ENCODE measurements at places on chromosomes 12 and 14.

GRCh38 chr14:75289840-75290388, 11.3 kb downstream of the FOS start:
- DNase-seq, result no peak

DNA sequence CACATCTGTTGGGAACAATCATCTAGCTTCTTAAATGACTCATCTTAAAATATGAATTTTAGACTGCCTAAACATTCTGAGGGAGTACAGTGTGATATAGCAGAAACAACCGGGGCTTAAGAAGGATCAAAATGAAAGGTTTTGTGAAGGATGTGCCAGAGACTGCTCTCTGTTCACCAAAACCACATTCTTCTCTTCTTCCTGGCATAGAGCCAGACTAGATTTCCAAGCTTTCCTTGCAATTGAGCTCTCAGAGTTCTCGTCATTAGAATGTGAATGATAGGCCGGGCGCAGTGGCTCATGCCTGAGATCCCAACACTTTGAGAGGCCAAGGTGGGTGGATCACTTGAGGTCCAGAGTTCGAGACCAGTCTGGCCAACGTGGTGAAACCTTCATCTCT, 94.5 kb downstream of the LRRIQ1 start:
- DNase-seq, result peak; percentile 9

DNA sequence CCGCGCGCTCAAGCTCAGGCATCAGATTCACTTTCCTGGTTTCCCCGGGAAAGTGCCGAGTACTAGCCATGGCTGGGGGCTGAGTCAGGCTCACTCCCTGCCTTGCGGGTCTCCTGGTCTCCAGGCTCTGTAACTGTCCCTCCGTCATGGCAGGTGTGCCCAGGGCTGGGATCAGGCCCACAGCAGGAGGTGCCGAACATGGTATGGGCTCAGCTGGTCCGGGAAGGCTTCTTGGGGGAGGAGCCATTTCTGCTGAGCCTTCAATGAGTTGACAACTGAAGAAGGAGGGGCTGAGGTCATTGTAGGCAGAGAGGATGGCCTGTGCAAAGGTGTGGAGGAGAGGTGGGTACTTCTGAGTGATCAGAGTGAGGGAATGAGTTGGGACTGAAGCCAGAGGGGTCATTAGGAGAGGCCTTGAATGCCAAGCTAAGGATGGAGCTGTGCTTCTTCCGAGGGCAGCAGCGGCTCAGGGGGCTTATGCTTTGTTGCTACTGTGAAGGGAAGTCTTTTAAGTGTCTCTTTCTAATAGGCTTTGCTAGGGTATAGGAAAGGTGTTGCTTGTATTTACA, 769 bp downstream of the EXOC3L4 start:
- DNase-seq, result no peak

DNA sequence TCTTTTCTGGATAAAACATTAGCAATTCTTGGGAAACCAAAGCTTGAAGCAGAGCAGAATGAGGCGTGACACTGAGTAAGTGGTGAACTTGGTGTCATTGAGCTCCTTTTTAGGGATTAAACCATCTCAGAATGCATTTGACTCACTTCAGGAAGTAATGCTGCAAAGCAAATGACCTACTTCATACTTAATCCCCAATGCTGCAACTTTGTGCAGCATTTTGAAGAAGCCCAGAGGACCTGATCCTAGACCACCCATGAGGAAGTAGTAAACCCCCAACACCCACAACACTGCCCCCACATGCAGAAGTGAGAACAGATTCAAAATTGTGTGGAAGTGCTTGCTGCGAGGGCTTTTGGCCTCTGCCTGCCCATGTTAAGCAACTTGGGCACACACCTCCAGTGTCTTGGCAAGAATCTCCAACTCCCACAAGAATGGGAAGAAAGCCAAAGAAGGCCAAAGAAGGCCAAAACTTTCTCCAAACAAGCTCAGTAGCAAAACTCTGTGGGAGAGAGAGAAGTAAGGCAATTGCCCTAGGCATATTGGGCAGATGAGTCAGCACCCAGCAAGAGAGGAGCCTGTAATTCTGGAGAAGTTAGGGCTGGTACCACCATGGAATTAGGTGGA, 69.2 kb upstream of the ETV6 start:
- no peak for DNase-seq

DNA sequence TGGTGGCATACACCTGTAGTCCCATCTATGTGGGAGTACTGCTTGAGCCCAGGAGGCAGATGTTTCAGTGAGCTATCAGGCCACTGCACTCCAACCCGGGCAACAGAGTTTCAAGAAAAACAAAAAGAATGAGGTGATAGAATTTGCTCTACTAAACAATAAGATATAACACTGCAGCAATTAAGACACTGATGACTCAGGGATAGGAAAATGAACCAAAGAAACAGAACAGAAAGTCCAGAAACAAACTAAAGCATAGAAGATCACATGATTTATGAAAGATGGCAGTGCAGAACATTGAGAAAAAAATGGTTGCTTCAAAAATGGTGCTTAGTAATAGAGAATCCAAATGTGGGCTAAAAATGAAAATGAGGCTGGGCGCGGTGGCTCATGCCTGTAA, 65.2 kb upstream of the AP4S1 start:
- DNase-seq, result no peak

DNA sequence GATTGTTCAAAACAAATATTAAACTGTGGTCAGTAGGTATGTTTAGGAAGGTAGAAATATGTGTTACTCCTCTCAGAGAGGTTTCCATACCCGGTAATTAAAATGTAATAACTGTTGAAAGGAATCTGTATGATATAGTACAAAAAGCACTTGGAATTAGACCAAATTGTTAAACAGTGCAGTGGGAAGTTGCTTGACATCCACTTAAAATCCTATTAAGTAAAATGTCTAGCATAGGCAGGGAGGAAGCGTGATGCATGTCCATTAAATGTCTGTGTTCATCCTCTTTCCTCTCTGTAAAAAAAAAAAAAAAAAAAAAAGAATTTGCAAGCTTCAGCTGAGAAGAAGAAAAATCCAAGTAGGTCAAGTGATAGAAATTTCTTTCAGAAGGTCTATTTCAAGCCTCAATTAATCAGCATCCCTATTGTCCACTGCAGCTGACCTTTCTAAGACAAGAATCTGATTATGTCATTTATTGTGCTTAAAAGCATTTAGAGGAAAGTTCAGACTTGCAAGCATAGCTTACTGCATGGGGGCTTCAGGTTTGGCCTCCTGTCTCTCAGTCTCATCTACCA, 265.6 kb upstream of the RGS6 start:
- DNase-seq, result peak; percentile 43

DNA sequence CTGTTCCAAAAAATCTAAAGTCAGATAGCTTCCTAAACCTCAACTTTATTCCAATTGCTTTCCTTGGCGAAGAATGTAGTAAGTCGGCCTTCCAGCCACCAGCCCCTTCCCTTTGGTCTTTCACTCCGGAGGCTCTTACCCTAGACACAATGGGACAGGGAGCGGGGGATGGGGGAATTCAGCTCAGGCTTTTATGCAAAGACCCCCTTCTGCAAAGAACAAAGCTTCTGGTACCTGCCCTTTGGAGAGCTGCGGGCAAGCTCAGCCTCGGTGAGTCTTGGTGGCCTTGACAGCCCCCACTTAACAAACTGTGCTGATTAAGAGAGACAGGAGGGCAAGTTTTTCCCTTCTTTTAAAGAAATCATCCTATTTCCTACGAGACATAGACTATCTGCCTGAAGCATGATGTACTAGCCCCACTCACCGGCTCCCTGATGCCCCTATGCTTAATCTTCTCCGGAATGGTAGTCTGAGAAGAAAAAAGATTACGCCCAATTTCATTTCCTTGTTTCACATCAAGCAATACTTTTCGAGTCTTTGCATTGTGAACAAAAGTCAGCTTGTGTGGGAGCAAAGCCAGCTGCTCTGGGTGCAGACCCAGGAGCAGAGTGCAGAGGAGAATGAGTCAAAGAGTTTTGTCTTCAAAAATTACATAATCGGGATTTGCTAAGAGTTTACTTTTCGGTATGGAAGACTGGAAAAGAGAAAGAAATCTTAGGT, 1.5 kb upstream of the NANOG start:
- DNase-seq, result no peak

GRCh38 chr14:98278800-98279199, 993.2 kb downstream of the BCL11B start:
- DNase-seq, result no peak

- DNase-seq, result no peak
Measured at GRCh38 chr12:88243982-88244381, 101.9 kb downstream of the TMTC3 start.

DNA sequence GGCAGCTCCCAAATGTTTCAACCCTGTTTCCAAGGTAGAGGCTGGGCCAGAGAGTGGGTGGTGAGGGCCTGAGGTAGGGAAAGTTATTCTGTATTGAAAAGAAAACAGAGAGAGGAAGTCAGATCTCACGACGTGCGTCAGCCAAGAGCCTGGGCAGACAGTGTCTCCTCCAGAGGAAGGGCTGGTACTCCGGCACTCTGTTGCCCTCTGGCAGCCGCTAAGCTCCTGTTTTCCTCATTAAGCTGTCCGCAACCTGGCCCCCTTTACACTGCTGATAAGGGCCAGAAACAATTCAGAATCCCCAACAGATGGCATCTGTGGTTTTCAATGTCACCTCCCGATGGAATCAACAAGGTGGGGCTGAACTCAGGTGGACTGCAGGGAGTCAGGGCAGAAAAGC, 26.0 kb upstream of the LTBP2 start:
- DNase-seq, result peak; percentile 69

DNA sequence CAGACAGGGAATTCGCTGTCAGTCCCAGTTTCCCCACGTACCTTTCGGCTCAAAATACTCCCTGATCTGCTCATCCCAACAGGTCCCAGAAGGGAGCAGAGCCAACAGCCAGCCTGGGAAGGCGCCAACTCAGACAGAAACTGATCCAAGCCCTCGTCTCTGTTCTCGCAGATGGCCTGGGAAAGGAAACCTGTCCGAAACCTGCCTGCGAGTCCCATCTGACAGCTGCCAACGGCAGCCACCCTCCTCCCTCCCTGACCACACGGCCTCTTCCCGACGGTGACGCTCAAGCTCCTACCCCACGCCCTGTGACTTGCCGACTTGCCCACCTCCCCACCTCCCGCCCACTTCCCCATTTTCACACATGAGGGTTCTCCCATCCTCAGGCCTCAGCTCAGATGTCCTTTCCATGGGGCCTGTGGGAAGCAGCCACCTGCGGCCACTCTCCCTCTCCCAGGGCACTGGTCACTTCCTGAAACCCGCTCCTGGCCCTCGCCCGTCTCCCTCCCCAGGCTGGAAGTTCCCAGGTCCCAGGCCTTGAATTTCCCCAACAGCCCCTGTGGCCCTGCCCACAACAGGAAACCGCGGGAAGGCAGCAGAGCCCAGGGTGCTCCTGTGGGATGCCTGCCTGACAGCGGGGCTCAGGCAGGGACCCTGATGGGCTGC, 60.9 kb upstream of the FBRSL1 start:
- DNase-seq, result peak; percentile 84

GRCh38 chr14:34502545-34503225, 36.8 kb downstream of the EAPP start:
- no peak for DNase-seq

- DNase-seq, result peak; percentile 89
Measured at GRCh38 chr14:104656014-104656714, 33.3 kb upstream of the INF2 start.

DNA sequence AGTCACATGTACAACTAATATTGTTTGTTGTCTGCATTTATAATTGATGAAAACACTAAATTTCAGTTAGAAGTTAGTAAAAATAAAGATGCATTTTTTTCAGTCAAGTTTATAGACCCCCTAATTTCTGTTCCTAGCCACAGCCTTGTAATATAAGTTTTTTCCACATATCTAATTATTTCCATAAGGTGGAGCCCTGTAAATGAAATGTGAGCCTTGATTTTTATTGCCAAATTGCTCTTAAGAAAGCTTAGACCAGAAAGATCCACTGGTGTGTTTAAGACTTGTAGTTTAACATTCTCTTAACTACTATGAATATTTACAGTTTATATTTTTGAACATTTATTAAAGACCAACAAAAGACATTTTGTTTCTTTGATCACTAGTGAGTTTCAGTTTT, 322.1 kb upstream of the RGS6 start:
- DNase-seq, result peak; percentile 46

DNA sequence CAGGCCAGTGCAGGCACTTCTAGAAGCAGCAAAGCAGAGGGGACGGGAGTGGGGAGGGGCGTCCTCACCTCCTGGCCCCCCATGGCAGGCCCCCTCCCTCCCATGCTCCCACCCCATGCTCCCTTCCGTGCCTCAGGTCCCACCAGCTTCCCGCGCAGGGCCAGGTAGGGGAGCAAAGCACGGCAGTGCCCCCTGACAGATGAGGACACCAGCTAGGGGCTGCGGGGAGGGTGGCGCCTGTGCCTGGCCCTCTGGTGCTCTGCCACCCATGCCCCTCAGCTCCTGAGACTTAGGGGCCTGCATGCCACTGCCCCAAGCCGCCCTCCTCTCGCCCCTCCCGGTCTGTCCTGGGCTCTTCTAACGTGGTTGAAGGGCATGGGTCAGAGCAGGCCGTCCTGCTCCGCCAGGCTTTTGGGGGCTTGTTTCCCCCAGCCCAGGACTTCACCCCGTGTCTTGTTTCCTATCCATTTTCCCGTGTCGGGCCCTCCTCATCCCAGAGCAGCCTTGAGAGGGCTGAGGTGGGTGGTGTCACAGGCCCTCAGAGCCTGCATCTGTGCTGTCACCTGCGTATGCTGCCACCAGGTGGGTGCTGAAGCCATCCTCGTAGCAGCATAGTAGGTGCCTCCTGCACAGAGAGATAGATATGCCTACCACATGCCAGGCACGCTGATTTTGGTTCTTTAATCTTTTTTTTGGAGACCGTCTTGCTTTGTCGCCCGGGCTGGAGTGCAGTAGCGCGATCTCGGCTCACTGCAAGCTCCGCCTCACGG, 10.2 kb downstream of the TRMT61A start:
- peak; percentile 34 for DNase-seq

GRCh38 chr12:118751355-118751754, 230.0 kb upstream of the SRRM4 start:
- DNase-seq, result no peak

DNA sequence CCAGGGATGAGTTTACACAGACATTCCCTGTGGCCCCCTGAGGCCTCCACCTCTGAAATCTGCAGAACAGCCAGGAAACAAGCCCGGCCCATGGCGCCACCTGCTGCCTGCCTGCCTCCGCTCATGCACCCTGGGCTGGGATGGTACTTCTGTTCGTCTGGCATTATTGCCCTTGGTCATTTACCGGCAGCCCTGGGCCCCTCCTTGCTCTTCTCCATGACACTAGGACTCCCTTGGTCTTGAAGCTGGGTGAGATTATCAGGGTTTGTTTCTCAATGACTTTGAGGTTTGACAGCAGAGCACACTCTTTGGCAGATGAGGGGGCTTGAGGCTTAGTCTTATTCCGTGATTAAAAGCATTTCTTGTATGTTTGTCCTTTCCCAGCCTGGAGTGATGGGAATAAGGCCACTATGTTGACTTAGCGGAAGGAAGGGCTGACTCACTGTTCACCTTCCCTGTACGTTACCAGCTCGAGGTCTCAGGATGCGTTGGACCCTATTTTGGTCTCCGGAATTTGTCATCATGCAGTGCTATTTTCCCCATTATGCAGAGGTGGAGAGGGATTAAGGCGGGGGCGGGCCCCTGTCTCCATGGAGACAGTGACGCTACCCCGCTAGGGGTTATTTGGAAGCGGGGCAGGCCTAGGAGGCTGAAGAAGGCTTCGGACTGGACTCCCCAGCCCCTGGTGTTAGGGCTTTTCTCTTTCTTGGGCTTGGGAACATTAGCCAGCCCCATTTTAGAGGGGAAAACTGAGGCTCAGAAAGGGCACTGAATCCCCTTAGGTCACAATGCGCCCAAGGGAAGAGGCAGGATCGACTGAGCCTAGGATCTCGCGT, 706 bp upstream of the PEX5 start:
- peak; percentile 83 for DNase-seq

Measured in NCI-H69 (cell line).